ENCODE measurements at places on chromosomes 3 and 15.

DNA sequence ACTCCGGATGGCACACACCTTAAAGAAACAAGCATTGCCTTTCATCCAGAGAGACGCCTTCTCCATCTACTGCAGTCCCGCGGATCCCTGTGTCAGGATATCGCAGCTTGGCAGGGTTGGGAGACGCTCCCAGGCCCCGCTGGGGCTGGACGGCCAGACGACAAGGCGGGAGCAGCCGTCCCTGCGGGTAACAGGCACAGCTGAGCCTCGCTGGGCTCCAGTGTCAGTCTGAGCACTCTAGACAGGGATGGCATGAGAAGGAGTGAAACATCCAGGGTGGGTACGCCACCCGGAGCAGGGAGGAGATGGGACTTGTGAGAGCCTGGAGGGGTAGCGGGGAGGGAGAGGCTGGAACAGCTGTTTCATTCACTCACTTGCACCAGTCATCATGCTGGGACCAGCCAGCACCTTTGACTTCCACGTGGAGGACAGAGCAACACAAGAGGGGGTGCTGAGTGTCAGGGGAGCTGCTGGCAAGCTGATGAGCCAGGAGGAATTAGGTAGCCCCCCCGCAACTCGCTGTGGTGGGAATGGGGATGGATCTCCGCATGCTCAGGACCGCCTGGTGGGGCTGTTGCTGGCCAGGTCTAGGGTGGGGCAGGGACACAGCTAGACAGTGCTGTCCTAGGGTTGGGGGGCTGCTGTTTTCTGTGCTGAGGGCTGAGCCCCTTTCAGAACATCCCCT, 31.6 kb upstream of the SNRPA1 start:
- no peak for ATAC-seq

GRCh38 chr3:133441867-133442270, 42.0 kb downstream of the BFSP2 start:
- ATAC-seq = peak; percentile 70

DNA sequence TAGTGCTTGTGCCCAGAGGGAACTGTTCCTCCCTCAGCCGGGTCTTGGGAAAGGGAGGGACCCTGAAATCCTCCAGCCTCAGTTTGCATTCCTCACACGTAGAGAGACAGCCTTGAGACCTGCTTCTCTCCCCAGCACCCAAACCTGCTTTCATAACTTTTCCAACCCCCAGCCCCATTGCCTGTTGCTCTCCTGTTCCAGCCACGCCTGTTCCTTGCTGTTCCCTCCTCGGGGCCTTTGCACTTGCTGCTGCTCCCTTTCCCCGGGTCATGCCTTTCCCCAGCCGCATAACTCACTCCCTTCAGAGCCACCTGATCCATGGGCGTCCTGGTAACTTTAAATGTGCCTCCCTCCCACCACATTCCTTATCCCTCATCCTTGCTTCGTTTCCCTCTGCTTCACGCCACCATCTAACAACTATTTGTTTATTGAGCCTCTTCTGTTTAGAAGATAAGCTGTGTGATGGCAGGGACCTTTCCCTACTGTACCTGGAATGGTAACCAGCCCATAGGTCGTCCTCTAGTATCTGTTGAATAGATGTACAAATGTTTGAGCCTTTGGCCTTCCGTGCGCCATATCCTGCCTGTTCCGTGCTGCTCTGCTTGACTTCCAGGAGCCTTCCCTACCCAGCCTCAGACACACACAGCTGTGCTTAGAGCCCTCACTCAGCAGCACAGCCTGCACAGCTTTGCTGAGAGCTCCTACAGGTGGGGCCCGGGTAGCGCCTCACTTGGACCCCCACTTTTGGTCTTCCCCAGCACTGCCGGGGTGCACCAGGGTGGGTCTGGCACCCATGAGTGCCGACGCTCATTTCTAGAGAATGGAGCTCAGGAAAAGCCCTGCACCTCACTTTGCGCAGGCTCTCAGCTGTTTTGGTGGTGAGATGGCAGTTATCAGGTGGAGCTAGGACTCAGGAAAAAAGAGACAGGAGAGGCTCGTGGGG, 60.2 kb downstream of the SCN5A start:
- no peak for ATAC-seq

GRCh38 chr3:13617981-13618380, 69.1 kb downstream of the FBLN2 start:
- no peak for ATAC-seq

DNA sequence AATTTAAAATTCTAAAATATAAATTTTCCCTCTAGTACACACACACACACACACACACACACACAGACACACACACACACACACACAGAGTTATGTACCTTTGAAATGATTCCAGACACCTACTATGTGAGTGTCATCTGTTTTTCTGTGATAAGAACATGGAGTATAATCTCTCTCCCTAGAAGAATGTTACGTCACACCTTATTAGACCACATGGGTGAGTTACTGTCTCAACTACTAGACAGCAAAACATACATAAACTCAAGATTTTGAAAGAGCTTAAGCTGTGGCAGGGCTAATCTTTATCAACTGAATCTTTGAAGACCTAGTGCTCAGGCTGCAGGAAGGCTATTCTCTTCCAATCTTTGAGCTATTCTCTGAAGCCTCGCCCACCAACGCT, 385.9 kb upstream of the BCHE start:
- no peak for ATAC-seq

DNA sequence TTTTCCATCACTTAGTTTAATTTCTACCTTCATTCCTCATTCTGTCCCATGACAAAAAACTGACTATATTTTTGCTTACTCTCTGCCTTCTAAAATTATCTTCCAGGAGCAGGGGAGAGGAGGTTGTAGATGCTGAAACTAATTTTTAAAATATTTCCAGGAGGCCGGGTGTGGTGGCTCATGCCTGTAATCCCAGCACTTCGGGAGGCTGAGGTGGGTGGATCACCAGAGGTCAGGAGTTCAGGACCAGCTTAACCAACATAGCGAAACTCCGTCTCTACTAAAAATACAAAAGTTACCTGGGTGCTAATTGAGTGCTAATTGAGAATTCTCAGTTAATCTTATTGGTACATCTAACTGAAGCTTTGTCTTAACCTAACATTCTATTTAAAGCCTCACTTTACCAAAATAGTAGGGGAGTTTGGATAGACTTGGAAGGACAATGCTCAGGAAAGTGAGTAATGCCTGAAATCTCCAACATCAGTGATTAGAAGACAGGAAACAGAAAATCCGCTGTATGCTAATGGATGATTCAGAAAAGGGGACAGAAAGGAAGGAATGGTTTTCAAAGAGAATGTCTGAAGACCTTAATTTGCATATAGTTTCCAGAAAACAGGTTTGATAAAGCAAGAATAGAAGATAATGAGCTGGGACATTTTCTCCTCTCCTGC, 336.1 kb downstream of the GBE1 start:
- no peak for ATAC-seq

GRCh38 chr15:74511583-74511982, 29.4 kb upstream of the ARID3B start:
- ATAC-seq = no peak

GRCh38 chr15:95739131-95739530, 591.4 kb upstream of the NR2F2 start:
- ATAC-seq = no peak

DNA sequence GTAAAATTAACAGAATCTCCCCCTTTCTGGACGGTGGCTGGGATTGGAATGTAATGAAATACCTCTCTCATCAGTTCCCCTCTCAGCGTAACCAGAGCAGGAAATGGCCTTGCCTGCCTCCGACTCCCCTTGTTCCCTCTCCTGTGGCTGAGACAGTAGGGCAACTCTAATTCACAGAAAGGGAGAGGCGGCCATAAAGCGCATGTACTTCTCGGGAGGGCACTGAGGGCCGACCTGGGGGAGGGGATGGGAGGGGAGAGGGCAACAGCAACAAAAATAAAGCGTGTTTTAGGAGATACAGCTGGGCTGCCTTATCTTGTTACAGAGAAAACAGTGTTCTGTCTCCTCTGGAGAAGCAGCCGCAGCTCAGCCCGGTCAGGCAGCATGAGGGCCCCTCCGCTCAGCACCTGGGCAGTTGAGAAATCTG, 783.3 kb upstream of the ARRDC4 start:
- no peak for ATAC-seq

DNA sequence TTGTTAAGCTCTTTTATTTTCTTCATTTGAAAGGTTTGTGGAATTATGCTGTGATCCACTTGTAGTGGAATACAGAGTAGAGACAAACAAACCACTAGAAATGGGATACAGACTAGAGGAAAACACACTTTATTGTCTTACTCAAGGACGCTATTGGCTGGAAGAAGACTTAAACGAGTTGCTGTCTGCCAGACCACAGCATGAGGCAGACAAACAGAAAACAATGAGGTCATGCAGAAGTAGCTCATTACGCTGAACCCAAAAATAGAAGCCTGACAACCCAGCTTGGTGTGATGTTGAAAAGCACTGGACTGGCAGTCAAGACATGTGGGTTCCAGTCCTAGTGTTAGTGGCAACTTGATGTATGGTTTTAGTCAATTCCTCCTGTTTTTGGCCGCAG, 62.4 kb upstream of the P3H2 start:
- no peak for ATAC-seq

DNA sequence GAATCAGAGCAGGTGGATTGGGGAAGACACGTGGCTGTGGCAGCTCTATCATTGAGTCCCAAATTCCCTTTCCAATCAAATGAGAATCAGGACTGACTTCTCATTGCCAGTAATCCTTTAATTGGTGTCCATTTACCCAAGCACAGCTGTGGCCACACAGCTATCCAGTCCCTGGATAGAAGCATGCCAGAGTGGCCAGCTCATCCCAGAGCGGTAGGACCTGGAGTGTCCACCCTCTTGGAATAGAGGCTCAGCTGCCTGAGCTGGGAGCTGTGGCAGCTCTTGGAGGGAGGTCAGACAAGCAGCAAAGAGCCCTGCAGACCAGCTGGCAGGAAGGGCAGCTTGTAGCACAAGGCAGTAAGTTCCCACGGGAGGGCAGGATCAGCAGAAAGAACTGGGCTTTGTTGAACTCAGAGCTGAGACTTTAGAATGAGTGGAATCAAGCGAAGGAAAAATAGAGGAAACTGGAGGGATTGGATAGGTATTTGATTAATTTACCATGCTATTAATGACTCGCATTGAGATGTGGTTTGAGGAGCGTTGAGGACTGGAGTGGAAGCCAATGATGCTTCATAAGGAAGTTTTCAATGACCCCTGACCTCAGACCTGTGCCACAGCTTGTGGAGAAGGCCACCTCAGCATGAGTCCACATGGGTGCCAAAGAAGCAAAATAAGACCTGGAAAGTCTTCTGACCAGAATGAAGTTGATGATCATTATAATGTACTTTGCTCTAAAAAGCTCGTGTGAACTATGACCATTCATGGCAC, 6.9 kb upstream of the ALPK3 start:
- no peak for ATAC-seq

Measured in activated CD4-positive, CD25-positive, alpha-beta regulatory T cell treated with anti-CD3 and anti-CD28 coated beads, Interleukin-2, amount 50 U/mL, for 24 hours (primary cell).